Gastroesophageal sphincter (tissue), 4 donors: ENCODE measurements at places on chromosomes 4 and X. TPM values are rescaled to one million over a fixed set of nuclear protein-coding genes. Genes with fewer than 3 reads are reported as not detected.

Gene BEND4
- not detected for total RNA-seq

Gene SLC9B1
- total RNA-seq: 0.25 TPM

Gene TRAM1L1
- 1.3 TPM for total RNA-seq

Gene CCKAR
- total RNA-seq: not detected

Gene ZAR1
- total RNA-seq: not detected

Gene MAGEA2
- total RNA-seq: not detected

Gene ARR3
- not detected for total RNA-seq

Gene TLR3
- 8.4 TPM for total RNA-seq

Gene EVC2
- total RNA-seq: 9.4 TPM

GRCh38 chr4:22030307-22030706 lies 81.7 kb upstream of the KCNIP4 start:
- no peak for ATAC-seq

GRCh38 chrX:120769576-120770341 lies 105.9 kb downstream of the CT47B1 start:
- ATAC-seq: no peak

- no peak for ATAC-seq
Measured at GRCh38 chr4:14835288-14835687, 167.0 kb upstream of the CPEB2 start.

GRCh38 chr4:7202411-7202810 lies 10.1 kb downstream of the SORCS2 start:
- ATAC-seq: no peak

DNA sequence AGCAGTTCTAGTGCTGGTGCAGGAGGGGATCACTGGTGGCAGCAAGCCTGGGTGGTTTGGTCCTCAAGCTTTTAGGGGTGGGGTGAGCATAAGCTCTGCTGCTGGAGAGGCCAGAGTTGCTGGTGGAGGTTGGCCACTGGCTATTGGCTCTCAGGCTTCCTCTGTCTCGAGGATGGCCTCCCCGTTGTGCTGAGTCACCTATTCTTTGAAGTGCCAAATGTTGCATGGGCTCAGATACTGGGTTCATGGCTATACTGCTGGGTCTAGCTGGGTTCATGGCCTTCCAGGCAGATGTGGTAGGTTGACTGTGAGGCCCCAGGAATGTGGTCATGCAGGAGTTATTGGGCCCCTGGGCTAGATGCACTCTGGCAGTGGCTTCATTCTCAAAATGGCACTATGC lies 466.3 kb downstream of the NAF1 start:
- ATAC-seq: no peak

- ATAC-seq: peak; percentile 71
Measured at GRCh38 chrX:17689971-17690409, 47.3 kb upstream of the SCML1 start.

- no peak for ATAC-seq
Measured at GRCh38 chrX:21800344-21800770, 39.1 kb upstream of the MBTPS2 start.

DNA sequence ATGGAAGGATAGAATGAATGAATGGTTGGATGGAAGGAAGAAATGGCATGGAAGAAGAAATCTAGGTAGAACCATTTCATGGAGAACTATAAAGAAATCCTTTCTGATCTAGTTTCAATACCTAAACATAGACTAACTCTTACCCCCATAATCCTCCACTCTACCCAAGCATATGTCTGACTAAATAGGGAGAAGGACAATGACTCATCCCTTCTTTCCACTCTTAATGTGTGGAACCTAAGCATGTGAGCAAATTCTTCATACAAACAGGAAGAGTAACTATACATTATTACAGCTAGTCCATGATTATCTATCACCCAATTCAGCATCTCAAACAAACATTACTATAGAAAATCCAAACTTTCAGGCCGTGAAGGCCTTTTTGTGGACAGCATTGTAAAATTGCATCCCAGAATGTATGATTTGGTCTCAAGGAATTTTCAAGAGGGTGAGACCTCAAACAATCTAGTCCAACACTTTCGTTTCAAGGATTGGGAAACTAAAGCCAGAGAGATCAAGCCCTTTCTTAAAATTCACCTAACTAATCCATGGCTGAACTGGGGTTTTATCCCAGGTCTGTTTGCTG lies 11.2 kb downstream of the C1QTNF7 start:
- ATAC-seq: no peak

- no peak for ATAC-seq
Measured at GRCh38 chrX:71081330-71082123, 13.4 kb upstream of the SNX12 start.

DNA sequence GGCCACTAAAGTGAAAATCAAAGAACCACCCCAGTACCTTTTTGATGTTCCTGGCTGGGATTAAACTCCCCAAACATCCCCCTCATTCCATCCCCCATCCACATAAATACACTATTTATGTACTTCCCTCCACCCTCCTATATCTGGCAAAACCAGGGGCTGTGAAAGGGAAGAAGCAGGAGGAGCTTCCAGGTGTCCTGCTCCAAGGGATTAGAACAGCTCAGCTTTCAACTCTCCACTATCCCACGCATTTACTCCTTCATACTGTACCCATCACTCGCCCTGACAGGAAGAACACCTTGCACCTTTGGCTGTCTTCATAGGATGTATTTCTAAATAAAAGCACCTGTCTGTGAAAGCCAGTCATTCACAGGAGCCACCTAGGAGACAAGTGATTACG lies 140.0 kb downstream of the HHIP start:
- ATAC-seq: no peak

GRCh38 chrX:112058766-112059165 lies 23.8 kb downstream of the TRPC5 start:
- ATAC-seq: no peak

- ATAC-seq: no peak
Measured at GRCh38 chr4:170491981-170492380, 402.2 kb upstream of the AADAT start.

DNA sequence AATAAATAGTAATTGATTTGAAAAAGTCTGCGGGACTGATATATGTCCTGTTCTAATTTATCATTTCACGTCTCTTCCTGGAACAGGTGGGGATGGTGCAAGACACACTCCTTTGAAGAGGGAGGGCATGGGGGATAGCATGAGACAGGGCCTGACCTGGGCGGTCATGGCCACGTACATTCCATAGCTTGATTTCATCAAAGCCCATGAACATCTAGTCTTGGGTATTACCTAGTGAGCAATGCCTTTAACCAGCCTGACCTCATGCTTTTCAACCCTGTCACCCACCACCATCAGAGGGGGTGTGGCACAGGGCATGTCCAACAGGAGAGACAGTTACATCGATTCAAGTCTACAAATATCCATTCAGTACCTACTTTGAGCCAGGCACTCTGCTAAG lies 52.3 kb upstream of the HOPX start:
- ATAC-seq: no peak

- no peak for ATAC-seq
Measured at GRCh38 chr4:37805091-37805490, 21.4 kb upstream of the PGM2 start.
